ENCODE measurements at places on chromosomes 7 and 10. TPM values are rescaled to one million over a fixed set of nuclear protein-coding genes. Genes with fewer than 3 reads are reported as not detected.

The USP6NL gene
- 13.2 TPM for total RNA-seq

The PAX4 gene
- not detected for total RNA-seq

The GRB10 gene
- 37.1 TPM for total RNA-seq

The PTN gene
- total RNA-seq = not detected

The C10orf67 gene
- not detected for total RNA-seq

The ACTL6B gene
- not detected for total RNA-seq

The ITGA8 gene
- 0.33 TPM for total RNA-seq

The CPEB3 gene
- 4.1 TPM for total RNA-seq

The HIP1 gene
- 33.6 TPM for total RNA-seq

The HPSE2 gene
- 3.2 TPM for total RNA-seq

The WEE2 gene
- total RNA-seq = not detected

The TMEM184A gene
- total RNA-seq = 0.17 TPM

The HOXA3 gene
- total RNA-seq = 3.4 TPM

The MAGI2 gene
- 15.3 TPM for total RNA-seq

The PTF1A gene
- total RNA-seq = not detected

The PPP1R3A gene
- total RNA-seq = not detected

The CRHR2 gene
- 1.1 TPM for total RNA-seq

The SAP25 gene
- not detected for total RNA-seq

The PLPP4 gene
- total RNA-seq = not detected

The MDFIC gene
- 128 TPM for total RNA-seq

All from subcutaneous adipose tissue (tissue), 4 donors.